Testis (tissue), 5 donors: ENCODE measurements at places on chromosomes 13 and 19. TPM values are rescaled to one million over a fixed set of nuclear protein-coding genes. Genes with fewer than 3 reads are reported as not detected.

Gene ACP4
- 1.9 TPM for total RNA-seq

Gene OPA3
- total RNA-seq: 18.3 TPM

Gene LNX2
- total RNA-seq: 39.6 TPM

Gene TICAM1
- 6.3 TPM for total RNA-seq

Gene TMEM255B
- total RNA-seq: 6.9 TPM
